ENCODE measurements at places on chromosomes 11 and 22.
A peak's percentile ranks its signal among the peaks of the same experiment; 100 is the strongest.

DNA sequence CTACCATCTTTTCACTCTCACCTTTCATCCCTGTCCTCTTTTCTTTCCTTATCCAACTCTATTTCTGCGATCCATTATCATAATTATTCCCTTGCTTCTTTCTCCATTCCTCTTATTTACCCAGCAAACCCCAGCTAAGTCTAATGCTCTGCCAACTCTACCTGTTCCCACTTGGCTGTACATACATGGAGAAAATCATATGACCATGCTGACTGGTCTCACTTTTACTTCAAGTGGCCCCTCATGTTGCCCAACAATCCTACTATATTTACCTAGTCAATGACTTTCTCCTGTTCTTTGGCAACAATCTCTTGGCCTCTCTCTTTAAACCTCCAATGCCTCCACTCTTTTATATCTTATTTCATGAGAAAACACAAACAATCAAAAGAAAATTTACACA lies 94.1 kb downstream of the USP35 start:
- DNase-seq: no peak

GRCh38 chr11:70242885-70243284 lies 27.6 kb upstream of the PPFIA1 start:
- no peak for DNase-seq

DNA sequence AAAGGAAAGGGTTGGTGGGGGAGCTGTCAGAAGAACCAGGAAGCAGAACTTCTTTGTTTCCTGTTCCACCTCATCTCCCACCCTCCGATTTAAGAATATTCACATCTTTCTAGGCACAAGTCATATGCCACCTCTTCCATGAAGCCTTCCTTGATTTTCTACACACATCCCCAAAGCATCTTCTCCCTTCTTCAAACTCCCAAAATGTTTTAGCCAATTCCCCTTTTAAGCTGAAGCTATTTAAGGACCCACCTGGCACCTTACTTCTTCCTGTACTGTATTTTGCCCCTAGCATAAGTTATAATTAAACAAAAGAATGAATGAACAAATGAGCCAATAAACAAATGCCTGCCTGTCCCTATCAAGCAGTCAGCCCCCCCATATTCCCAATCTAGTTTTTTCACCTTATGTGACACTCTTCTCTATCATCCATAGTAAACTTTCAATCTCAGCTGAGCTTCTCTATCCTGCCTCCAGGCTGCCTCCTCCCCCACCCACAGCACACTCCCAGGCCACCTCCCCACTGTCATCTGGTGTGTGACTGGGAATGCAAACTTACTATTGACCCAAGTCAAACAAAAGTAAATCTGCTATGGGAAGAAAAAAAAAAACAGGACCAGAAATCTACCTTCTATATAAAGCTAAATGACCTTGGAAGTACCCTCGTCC lies 3.9 kb downstream of the TNKS1BP1 start:
- DNase-seq: no peak

- DNase-seq: peak; percentile 75
These were observed 869 bp downstream of the ZC3H7B start for GRCh38 chr22:41302021-41302767.

GRCh38 chr11:28401446-28401845 lies 293.3 kb downstream of the METTL15 start:
- no peak for DNase-seq

DNA sequence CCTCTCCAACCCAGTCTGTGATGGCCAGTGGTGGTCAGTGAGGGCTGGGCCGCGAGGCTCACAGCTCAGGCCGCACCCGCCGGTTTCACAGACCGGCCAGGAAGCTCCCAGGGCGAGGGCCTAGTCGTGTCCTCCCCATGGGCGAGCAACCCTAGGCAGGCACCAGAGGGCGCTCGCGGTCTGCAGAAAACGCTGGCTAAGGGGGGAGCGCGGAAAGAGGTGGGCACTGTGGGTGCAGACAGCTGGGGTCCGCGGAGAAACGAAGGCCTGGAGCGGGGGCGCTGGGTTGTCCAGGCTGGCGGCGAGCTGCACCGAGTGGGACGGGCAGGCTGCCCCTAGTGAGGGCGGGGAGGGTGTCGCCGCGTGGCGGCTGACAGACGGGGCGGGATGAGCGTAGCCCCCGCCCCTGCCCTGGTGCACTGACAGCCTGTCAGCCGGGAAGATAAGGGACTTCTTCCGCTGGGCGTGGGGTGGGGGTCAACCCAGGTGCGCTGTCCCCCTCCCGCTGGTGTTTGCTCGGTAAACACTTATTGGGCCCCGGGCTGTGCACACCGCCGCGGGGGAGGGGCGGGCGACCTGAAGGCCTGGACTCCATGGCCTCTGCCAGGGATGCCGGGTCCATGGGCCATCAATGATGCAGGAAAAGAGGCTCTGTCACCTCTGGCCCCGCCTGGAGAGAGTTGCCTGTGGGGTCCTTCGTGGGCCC lies 7.5 kb downstream of the GP1BB start:
- DNase-seq: peak; percentile 96

GRCh38 chr11:27118371-27118770 lies 77.8 kb downstream of the BBOX1 start:
- no peak for DNase-seq

- DNase-seq: no peak
These were observed 57.7 kb downstream of the NCAM1 start for GRCh38 chr11:113018913-113019312.

- no peak for DNase-seq
These were observed 18.8 kb downstream of the GUCD1 start for GRCh38 chr22:24536089-24536488.

DNA sequence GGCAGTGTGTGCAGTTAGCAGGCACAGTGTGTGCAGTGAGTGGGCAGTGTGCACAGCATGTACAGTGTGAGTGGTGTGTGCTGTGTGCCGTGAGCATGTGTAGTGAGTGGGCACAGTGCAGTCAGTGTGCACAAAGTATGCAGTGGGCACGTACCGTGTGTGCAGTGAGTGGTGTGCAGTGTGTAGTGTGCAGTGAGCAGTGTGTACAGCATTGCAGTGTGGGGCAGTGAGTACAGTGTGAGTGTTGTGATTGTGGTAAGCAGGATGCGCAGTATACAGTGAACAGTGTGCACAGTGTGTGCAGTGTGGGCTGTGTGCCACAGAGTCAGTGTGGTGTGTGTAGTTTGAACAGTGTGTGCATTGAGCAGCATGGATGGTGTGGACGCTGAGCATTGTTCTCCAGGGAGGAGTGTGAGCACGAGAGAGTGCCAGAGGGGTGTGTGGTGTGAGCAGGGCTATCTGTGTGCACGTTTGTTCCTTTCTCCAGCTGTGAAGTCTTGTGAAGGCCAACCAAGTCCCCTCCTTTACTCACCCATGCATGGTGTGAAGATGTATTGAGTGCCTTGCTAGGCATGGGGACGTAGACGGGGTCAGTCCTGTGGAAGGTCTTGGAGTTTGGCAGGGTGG lies 3.0 kb downstream of the SHANK3 start:
- no peak for DNase-seq

DNA sequence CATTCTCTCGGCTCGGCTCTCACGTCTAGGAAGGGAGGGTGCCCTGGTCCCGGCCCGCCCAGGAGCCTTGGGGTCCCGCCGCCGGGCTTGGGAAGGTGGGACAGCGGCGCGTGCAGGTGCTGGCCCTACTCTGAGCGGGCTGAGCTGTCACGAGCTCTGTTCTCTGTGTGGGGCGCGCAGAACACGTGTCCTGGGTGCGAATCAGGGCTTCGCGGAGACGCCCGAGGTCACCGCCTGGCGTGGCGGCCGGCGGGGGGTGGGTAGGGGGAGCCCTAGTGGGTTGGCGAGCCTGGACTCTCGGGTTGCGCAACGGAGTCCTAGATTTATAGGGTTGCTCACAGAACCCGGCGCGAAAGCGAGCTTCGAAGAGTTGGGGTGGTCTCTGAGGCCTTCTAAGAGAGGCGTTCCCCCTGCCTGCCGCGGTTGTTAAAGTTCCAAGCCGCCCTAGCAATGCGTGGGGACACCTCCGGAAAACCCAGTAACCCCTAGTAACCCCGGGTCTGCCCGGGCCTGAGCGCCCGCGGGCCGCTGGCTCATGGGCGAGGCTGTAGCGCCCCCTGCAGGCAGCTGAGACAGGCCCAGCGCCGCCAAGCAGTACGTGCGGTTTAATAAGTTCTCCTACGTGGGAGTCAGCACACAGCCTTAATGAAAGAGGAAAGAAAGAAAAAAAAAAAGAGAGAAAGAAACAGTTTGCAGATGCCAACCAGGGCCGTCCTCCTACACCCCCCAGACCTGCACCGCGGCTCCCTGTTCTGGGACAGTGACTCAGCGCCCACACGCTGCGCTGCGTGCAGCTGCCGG lies 2.7 kb downstream of the ADM start:
- DNase-seq: peak; percentile 82

- no peak for DNase-seq
These were observed 36.0 kb upstream of the ACCSL start for GRCh38 chr11:44011797-44012196.

DNA sequence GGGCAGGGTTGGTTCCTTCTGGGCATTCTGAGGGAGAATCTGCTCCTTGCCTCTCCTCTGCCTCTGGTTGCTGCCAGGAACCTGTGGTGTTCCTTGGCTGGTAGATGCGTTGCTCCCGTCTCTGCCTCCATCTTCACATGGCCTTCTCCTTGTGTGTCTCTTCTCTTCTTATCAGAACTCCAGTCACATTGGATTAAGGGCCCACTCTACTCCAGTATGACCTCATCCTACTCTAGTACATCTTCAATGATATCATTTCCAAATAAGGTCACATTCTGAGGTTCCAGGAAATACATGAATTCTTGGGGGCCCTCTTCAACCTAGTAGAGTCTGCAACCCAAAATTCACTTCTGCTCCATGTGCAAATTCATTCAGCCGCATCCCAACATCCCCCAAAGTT lies 33.3 kb downstream of the HTR3B start:
- DNase-seq: no peak

GRCh38 chr11:72223615-72224563 lies 678 bp upstream of the INPPL1 start:
- peak; percentile 79 for DNase-seq

DNA sequence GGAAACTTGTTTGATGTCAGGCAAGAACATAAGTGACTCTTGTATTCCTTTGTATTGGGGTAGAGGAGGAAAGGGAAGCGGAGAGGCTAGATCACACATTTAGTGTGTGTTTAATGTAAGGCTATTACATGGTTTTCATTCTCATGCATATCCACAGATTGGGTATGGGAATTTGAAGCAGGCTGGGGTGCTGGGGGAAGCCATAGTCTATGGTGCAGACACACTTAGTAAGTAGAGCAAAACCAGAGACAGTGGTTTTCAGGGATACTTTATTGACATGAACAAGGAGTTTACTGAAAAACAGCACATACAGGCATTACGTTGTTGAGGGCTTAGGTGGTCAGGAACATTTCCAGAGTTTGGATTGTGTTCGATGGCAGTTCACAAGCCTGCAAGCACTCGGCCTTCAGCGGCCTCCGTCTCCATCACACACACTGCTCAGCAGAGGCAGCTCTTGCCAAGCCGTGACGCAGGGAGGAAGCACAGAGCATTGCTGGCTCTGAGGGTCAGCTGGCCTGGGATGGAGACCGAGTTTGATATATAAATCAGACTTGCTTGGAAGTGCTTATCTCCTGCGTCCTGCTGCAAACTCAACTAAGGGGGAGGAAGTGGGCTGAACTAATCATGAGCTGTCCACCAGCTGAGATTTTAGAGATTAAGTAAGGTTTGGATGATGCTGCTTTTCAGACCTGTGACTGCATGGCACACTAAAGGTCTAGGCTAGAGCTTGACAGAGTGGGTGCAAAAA lies 25.3 kb downstream of the SCN3B start:
- DNase-seq: no peak

GRCh38 chr11:125454047-125454446 lies 42.0 kb downstream of the FEZ1 start:
- DNase-seq: no peak

DNA sequence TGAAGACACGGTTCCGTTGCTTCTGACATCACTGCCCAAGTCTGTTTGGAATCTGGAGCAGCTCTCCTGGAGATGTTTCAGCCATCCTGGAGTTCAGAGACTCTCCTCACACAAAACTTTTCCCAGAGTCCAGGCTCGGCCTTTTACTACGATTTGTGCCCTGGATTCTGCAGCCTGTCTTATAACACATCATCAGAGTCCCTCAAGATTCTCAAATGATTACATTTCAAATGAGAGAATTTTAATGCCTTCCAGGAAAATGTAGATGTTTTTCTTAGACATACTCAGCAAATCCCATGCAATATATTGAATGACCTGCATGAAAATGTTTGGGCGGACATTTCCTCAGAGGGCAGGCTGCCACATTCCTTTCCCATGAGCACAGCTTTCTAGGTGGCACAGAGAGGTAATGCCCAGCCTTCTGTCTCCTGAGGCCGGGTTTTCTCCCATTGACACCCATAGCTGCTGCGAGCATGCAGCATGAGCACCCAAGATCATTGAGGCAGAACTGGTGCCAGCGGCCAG lies 129.1 kb downstream of the SNX19 start:
- DNase-seq: no peak

DNA sequence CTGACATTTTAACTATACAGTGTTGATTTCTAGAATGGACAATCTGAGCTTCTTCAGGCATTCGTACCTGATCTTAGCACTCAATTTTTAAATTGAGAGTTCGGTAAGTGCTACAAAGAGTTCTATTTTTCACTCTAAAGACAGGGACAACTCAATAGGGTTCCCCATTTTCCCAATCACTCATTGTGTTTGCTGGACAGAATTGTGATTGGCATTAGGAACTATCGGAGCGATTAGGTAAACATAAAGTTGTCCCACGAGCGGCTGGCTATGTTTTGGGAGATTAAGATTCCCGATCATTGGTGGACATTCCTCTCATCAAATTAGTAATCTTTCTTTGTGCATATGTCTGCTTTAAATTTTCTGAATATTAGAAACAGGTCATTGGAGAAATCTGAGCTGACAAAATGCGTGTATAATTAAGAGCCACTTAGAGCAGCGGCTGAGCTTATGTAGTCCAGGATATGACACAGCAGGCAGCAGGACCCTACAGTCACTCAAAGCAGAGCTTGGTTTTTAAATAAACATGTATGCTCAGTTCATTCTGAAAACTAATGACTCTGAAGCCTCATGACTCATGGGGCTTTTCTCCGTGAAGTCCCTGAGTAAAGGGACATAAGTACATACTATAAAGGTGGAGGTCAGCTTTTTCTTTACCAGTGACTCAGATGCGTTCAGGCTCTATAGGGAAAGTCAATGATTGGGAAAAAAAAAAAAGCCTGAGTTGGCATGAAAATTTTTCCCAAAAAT lies 109.4 kb downstream of the GRIA4 start:
- no peak for DNase-seq

GRCh38 chr11:20243974-20244373 lies 83.7 kb upstream of the DBX1 start:
- no peak for DNase-seq

DNA sequence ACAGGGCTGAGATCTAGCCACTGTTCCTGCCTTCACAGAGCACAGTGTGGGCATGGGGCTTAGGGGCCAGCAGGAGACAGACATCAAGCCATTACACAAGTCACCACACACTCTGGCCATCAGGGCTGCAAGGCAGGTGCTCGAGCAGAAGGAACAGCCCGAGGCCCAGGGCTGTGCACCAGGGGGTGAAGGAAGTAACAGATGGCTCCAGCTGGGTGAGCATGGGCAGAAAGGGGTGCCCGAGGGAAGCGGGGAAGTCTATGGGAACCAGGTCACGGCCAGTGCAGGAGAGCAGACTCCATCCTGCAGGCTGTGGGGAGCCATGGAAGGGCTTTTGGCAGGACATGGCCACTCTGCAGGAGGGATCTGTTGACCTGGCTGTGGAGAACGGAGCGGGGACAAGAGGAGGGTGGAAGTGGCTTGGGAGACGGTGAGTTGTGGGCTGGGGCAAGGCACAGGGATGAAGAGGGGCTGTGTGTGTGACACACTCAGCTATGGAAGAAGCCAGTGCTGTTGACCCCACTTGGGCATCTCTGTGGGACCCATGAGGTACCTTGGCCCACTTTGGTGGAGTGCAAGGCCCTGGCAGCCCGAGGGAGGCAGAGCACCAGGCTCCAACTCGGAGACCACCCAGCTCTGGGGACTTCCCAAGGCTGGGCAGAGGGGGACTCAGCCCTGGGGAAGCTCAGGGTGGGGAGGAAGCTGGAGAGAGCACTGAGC lies 3.6 kb downstream of the C11orf68 start:
- DNase-seq: no peak

All from nephron progenitor cell (in vitro differentiated cells).